ENCODE measurements at places on chromosomes 16 and 17. TPM values are rescaled to one million over a fixed set of nuclear protein-coding genes. Genes with fewer than 3 reads are reported as not detected.

GRCh38 chr16:49883076-49884014, 27.4 kb upstream of the ZNF423 start:
- H3K36me3 ChIP-seq = no peaks in the 10 kb centered on the region
- H3K27me3 ChIP-seq = no peaks in the 10 kb centered on the region
- no peak overlapping the region for H3K4me3 ChIP-seq
- H3K27ac ChIP-seq = no peak overlapping the region

GRCh38 chr17:539066-539465, 175.6 kb downstream of the VPS53 start:
- H3K36me3 ChIP-seq = peaks cover 28% of the 10 kb centered on the region
- no peak for DNase-seq
- H3K27ac ChIP-seq = no peak overlapping the region
- H3K4me1 ChIP-seq = no peaks in the 10 kb centered on the region

HEATR9 gene
- not detected for total RNA-seq

- no peaks in the 10 kb centered on the region for H3K36me3 ChIP-seq
- no peak for DNase-seq
- no peak overlapping the region for H3K27ac ChIP-seq
- no peak overlapping the region for H3K4me3 ChIP-seq
- H3K27me3 ChIP-seq = no peaks in the 10 kb centered on the region
These were observed 3.0 kb downstream of the KRT38 start for GRCh38 chr17:41437769-41438168.

SMPD3 gene
- total RNA-seq = 3.0 TPM

- H3K27me3 ChIP-seq = no peaks in the 10 kb centered on the region
- DNase-seq = no peak
- no peaks in the 10 kb centered on the region for H3K36me3 ChIP-seq
- H3K4me3 ChIP-seq = no peak overlapping the region
These were observed 86.8 kb downstream of the CA10 start for GRCh38 chr17:52071712-52072111.

DNA sequence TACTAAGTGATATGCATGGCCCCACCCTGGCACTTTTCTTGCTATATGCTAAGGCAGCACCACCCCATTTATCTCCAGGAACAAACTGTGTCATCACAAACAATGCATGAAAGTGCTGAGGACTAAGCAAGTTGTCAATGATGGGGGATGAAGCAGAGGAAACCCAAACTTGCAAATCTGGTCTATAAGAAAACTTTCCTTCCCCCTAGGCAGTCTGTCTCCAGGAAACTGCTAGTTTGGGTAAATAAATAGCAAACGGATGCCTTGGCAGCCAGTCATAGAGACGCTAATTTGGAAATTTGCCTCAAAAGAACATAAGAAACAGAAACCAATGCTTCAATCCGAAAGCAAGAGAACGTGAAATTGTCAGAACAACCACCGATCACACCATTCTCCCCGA, 5.6 kb upstream of the HSBP1 start:
- no peak overlapping the region for H3K4me3 ChIP-seq
- peak overlapping the region; percentile 46 for H3K27ac ChIP-seq
- no peaks in the 10 kb centered on the region for H3K27me3 ChIP-seq

- H3K4me3 ChIP-seq = no peak overlapping the region
- no peaks in the 10 kb centered on the region for H3K4me1 ChIP-seq
- H3K27me3 ChIP-seq = no peaks in the 10 kb centered on the region
- DNase-seq = no peak
- H3K36me3 ChIP-seq = no peaks in the 10 kb centered on the region
- no peak overlapping the region for H3K27ac ChIP-seq
These were observed 1.5 kb upstream of the KRTAP3-1 start for GRCh38 chr17:41010441-41010840.

MPP3 gene
- 35.0 TPM for total RNA-seq

All from right atrium auricular region (tissue), 2 donors.